AG10803 (cell line): ENCODE measurements at places on chromosomes 16 and 17.
A peak's percentile ranks its signal among the peaks of the same experiment; 100 is the strongest.

GRCh38 chr16:22372882-22373661 is 1.3 kb downstream of the CDR2 start:
- no peak for DNase-seq

DNA sequence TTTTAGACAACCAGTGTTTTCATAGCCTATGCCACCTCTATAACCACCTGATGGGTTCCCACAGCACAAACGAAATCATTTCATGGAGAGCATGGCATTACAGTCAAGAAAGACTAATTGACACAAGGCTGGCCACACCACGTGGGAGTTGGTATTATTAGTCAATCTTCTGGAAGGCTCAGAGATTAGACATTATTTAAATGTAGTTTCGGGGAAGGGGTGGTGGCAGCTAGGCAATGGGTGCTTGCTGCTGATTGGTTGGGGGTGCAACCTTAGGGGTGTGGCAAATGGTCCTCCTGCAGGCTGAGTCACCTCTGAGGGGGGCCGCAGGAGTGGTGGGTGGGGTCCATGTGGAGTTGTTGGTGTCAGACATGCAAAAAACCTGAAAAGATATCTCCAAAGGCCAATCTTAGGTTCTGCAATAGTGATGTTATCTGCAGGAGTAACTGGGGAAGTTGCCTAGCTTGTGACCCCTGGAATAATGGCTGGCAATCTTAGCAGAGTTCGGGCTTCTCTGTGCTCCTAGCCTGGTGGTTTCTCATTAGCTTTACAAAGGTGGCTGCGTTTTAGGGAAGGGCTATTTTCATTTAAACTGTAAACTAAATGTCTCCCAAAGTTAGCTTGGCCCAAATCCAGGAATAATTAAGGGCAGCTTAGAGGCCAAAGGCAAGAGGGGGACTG is 4.6 kb downstream of the TEN1 start:
- DNase-seq = peak; percentile 37

GRCh38 chr17:69223809-69224208 is 4.8 kb downstream of the ABCA10 start:
- DNase-seq = peak; percentile 51

- DNase-seq = no peak
Observed at GRCh38 chr16:82152196-82152595, 17.8 kb downstream of the MPHOSPH6 start.

DNA sequence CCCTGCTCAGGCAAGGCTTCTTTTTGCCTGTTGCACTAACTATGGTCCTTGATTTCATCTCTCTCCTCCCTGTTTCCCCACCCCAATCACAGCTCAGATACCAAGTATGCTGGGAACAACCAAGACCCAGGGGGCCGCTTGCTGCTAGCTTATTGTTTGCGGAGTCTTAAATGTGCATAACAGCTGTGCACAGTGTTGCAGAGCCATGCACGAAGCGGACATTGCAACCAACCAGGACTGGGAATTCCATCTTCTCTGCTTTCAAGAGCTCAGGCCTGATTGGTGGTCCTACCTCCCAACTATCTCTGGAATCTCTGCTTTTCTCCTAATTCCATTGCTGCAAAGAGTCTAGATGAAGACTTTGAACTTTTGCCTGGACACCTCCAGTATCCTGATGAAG is 281.3 kb upstream of the TNRC6C start:
- peak; percentile 79 for DNase-seq

- no peak for DNase-seq
Observed at GRCh38 chr16:88713054-88713453, 6.8 kb downstream of the CTU2 start.

DNA sequence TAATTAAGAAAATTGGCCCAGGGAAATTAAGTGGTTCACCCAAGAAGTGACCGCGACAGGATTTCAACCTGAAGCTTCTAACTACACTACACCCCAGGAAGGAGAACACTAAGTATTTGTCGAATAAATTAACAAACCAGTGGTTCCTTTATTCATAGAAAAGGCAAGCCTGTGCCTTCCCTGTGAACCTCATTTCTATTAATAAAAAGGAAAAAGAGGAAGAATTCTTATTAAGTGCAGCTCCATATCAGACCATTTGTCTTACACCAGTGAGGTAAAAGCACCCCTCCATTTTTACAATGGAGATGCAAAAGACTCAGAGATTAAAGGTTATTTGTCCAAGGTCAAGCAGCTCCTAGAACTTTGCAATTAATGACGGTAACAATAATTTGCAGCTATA is 1.7 kb downstream of the COPS3 start:
- no peak for DNase-seq

DNA sequence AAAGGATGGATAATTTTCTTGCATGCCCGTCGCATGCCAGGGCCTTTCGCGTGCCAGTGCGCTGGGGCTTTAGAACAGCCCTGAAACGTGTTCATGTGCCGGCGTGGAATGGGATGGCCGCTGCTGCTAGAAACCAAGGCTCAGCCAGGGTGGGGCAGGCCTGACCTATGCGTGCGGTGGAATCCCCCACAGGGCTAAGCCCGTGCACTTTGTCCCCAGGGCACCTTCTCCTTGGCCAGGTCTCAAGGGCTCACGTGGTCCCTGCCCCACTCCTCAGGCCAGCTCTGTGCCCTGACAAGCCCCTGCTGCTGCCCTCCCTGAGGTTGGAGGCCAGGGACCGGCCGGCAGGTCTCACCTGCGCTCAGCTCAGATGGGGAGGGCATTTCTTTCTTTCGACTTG is 13.1 kb upstream of the RNF213 start:
- no peak for DNase-seq

- DNase-seq = no peak
Observed at GRCh38 chr17:51128076-51128475, 7.4 kb upstream of the SPAG9 start.

GRCh38 chr16:30715750-30716445 is 16.9 kb downstream of the SRCAP start:
- DNase-seq = peak; percentile 9

GRCh38 chr16:67822511-67822910 is 15.8 kb downstream of the TSNAXIP1 start:
- peak; percentile 43 for DNase-seq

GRCh38 chr16:24054741-24055491 is 201.2 kb upstream of the CACNG3 start:
- no peak for DNase-seq

GRCh38 chr17:38958756-38959155 is 8.4 kb downstream of the FBXO47 start:
- peak; percentile 85 for DNase-seq

GRCh38 chr16:19687279-19687678 is 30.7 kb downstream of the KNOP1 start:
- DNase-seq = no peak

- peak; percentile 77 for DNase-seq
Observed at GRCh38 chr17:527247-527646, 174.6 kb upstream of the RPH3AL start.

GRCh38 chr17:77489893-77490255 is 349.1 kb downstream of the SEC14L1 start:
- peak; percentile 48 for DNase-seq

GRCh38 chr16:62882552-62883221 is 846.4 kb upstream of the CDH8 start:
- no peak for DNase-seq

- DNase-seq = no peak
Observed at GRCh38 chr17:40478486-40478885, 22.9 kb downstream of the TNS4 start.

- no peak for DNase-seq
Observed at GRCh38 chr17:10633738-10634379, 23.2 kb downstream of the MYH3 start.

- DNase-seq = no peak
Observed at GRCh38 chr17:2295575-2295974, 8.0 kb downstream of the SMG6 start.

GRCh38 chr17:45197108-45197507 is 24.6 kb upstream of the FMNL1 start:
- no peak for DNase-seq

DNA sequence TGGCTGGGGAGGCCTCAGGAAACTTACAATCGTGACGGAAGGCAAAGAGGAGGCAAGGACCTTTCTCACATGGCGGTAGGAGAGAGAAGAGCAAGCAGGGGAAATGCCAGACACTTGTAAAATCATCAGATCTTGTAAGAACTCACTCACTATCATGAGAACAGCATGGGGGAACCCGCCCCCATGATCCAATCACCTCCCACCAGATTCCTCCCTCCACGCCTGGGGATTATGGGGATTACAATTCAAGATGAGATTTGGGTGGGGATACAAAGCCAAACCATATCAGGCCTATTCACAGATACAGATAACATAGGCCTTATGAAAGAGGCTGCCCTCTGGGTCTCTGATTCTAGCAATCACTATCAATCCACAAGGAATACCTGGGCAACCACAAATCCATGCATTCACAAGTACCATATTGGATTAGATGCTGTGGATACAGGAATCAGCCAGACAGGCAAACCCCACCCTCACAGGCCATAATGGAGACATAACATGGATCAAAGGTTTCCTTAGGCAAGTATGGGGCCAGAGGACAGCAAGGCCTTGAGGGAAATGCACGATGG is 284.9 kb downstream of the SOX9 start:
- no peak for DNase-seq

DNA sequence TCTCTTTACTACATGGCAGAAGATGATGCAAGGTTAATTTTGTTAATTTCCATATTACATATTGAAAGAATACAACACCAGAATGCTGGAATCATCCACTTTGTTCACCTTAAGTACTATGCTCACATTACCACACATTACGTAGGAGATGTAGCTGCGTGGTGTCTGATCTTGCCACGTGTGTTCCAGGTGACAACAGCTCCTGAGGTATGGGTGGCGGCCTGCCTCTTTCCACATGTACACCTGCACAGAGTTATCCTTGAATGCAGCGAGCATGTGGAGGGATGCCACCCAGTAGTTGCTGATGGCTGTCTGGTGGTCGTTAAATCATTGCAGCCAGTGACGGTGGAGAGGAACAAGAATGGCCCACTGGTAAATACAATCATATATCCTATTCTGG is 740.5 kb upstream of the EEF2KMT start:
- DNase-seq = no peak

GRCh38 chr17:50062293-50063243 is 6.7 kb downstream of the ITGA3 start:
- peak; percentile 82 for DNase-seq

DNA sequence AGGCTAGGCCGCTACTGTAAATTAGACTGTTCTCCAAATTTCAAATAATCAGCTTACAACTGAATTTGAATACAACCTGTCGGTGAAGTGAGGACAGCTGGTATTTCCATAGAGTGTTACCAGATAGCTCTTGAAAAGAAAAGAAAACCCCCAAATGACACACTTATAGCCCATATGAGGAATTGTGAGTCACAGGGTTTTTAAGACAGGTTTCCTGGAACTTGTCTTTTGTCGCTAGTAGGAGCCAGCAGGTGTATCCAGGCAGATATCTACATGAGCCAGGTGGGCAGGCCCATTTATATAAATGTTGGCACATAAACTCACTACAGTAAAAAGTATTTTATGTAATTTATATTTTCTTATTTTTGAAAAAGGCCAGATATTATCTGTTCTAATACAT is 24.0 kb downstream of the TNRC6A start:
- no peak for DNase-seq

DNA sequence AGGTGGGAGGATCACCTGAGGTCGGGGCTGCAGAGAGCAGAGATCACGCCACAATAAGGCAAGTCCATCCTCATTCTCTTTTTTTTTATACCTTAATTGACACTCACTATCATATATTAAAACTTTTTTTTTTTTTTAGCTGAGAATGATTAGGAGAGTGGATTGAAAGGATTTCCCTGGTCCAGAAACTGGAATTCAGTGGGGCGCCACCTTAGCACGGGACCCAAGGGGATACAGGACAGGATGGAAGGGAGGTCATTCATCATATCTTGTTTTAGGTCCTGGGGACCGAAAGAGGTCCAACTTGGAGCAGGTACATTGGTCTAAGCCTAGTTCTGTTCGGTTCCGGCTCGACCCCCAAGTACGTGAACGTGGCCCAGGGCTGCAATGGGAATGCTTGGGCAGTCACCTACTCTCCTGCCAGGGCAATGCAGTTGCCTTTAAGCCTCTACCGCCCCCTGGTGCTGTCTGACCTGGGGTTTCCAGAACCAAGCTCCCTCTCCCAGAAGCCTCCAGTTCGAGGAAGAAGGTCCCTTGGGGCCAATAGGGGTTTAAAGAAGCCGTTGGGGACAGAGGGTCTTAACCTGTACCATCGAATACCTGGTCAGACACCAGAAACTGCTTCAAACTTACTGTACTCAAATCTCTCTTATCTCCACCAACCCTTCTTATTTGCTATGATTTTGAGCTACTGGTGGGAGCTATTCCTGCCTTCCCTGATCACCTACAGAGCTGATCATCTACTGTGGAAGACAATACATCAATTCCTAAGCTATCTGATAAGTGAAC is 19.9 kb upstream of the GPATCH8 start:
- DNase-seq = peak; percentile 69

- DNase-seq = peak; percentile 87
Observed at GRCh38 chr17:67443931-67444595, 67.0 kb downstream of the PITPNC1 start.

- DNase-seq = no peak
Observed at GRCh38 chr17:52376137-52376536, 217.6 kb upstream of the CA10 start.

- DNase-seq = no peak
Observed at GRCh38 chr17:57356153-57356718, 99.9 kb downstream of the MSI2 start.

GRCh38 chr17:3972931-3973330 is 8.7 kb upstream of the ATP2A3 start:
- DNase-seq = no peak

DNA sequence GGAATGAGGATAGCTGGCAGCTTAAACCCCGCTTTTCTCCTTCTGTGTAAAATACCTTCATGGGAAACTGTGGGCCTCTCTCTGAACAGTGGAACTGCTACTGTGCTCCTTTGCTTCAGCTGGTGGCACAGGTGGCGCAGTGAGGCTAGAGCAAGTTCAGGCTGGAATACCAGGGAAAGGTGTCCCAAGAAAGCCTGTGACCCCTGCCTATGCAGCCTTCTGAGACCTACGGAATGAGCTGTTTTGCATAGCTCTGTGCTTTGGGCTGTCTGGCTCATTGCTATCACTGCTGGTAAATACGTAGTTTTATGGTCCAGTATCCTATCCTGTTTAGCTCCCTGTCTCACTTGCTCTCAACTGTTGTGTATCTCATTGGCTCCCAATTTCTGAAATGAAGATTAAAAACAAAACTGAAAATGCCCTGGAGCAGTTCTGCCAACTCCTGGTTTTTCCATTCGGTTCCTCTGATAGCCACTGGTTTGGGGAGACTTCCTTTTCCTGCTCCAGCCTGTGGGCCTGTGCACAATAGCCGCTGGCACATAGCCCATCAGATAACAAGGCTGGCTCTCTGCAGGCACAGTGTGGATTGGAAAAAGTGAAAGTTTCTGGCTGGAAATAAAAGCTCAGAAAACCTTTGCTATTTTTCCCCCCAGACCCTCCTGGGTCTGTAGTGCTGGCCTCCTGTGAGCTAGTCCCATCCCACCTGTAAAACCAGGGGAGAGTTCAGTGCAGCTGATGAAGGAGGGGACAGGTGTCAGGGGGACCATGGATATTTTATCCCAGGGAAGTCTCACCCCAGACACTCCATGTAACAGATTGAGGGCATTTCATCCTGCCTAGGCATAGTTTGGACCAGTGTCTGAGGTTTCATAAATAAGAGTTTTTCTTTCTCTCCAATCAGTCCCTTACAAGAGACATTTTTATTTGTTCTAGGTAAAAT is 24.0 kb downstream of the LIMD2 start:
- peak; percentile 82 for DNase-seq
